Thoracic aorta (tissue), 2 donors: ENCODE measurements at places on chromosomes 5 and 9. TPM values are rescaled to one million over a fixed set of nuclear protein-coding genes. Genes with fewer than 3 reads are reported as not detected.
A peak's percentile ranks its signal among the peaks of the same experiment; 100 is the strongest.

DNA sequence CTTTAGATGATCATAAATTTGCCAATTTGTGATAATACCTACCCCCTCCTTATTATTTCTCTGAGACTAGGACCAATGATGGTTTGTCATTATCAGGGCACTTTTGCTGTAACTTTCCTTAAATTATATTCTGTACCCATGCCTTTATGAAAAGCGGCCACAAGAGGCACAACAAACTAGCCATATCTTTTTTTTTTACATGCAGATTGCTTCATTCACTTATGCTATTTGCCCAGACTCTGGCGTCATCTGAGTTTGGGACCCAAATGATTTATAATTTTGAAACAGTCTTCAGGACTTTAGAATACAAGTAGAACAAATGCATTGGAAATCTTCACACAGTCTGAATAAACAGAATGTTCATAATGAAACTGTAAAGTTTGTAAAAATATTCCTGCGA is 408.1 kb downstream of the MAT2B start:
- no peaks in the 10 kb centered on the region for H3K4me1 ChIP-seq
- H3K4me3 ChIP-seq = no peak overlapping the region
- no peaks in the 10 kb centered on the region for H3K36me3 ChIP-seq
- no peak for DNase-seq
- no peak overlapping the region for H3K27ac ChIP-seq

DNA sequence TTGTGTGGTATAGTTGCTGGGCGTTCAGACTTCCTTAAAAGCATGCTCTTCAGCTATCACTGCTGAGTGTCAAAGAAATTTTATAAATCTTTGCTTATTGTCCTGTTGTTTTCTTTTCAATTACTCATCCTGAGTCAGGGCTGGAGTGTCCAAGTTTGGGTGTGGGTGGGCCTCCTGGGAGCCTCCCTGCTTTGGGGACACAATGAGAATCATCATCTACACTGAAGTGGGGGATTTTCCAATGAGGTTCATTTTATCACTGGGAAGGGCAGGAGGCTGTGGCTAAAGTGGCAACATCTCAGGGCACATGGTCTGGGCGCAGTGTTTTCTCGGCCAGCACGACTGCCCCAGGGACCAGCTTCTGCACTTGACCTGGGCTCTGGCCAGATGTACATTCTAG is 19.5 kb downstream of the GFPT2 start:
- peaks cover 6% of the 10 kb centered on the region for H3K4me1 ChIP-seq
- no peak overlapping the region for H3K27ac ChIP-seq
- no peaks in the 10 kb centered on the region for H3K27me3 ChIP-seq
- no peak for DNase-seq
- H3K4me3 ChIP-seq = no peak overlapping the region
- H3K36me3 ChIP-seq = no peaks in the 10 kb centered on the region

DNA sequence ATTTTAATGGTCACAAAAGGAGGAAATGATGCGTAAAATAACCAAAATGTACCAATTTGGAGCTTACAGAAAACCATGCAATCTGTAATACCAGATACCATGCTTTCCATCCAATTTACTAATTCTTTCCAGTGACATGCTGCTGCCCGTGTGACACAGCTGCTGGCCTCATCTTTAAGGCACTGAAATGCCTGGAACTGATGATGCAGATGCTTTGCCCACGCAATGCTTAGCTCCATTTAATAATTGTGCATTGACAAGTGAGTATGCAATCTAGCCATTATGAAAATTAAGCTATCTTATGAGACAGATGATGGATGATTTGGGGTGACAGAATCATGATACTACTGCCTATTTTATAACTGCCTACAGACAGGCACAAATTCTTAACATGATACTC is 169.2 kb upstream of the CTNND2 start:
- H3K4me3 ChIP-seq = no peak overlapping the region
- H3K27me3 ChIP-seq = no peaks in the 10 kb centered on the region
- H3K36me3 ChIP-seq = no peaks in the 10 kb centered on the region
- DNase-seq = no peak
- H3K27ac ChIP-seq = no peak overlapping the region

DNA sequence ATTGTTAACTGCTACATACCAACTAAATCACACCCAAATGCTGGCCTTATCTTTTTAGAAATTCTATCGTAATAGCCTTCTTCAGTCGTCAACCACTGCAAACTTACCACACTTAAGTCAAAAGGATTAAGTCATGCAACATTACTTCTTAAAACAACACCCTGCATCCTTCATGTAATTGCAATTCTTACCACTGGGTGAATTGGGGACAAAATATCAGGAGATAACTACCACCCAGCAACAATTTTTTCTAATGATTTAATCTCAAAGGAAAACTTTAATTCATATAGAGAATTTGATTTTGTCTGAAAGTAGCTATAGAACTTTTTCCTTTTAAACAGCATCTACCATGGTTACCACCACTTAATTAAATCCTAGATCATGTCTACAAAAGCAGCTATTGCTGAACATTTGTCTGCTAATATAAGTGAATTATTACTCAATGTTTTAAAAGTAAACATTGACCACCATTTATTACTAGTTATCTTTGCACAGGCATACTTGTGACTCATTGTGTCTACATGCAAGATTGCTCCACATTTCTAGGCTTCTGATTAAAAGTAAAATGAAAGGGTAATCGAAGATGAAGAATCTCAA is 10.5 kb downstream of the MLLT3 start:
- H3K27ac ChIP-seq = no peak overlapping the region
- no peak overlapping the region for H3K4me3 ChIP-seq
- H3K36me3 ChIP-seq = no peaks in the 10 kb centered on the region
- peaks cover 5% of the 10 kb centered on the region for H3K4me1 ChIP-seq

- DNase-seq = no peak
- H3K4me1 ChIP-seq = peaks cover 18% of the 10 kb centered on the region
- no peak overlapping the region for H3K4me3 ChIP-seq
- H3K27me3 ChIP-seq = no peaks in the 10 kb centered on the region
Measured at GRCh38 chr9:129987047-129987446, 55.9 kb downstream of the FNBP1 start.

DNA sequence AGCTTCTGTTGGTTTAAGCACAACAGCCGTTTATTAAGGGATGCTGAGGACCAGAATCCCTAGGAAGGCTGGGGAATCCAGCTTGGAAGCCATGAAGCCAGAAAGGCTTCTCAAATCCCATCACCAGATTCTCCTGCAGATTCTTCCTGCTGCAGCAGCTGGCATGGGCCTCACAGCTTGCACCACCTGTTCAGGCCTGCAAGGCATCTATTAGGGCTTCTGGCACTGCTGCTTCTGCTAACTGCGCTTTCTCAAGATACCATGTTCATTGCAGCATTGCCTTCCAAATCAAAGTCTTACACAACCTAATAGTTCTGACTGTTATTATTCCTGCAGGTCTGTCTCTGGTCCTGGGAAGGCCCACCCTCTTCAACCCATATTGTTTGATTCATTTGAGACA is 51.2 kb upstream of the ZNF366 start:
- no peak overlapping the region for H3K4me3 ChIP-seq
- H3K4me1 ChIP-seq = peaks cover 16% of the 10 kb centered on the region
- no peak for DNase-seq
- H3K27ac ChIP-seq = peak overlapping the region; percentile 71
- H3K36me3 ChIP-seq = no peaks in the 10 kb centered on the region

- H3K4me1 ChIP-seq = peaks cover 12% of the 10 kb centered on the region
- no peak for DNase-seq
- peak overlapping the region; percentile 75 for H3K27ac ChIP-seq
- H3K36me3 ChIP-seq = no peaks in the 10 kb centered on the region
- peak overlapping the region; percentile 93 for H3K4me3 ChIP-seq
Measured at GRCh38 chr5:172453206-172453985, 929 bp downstream of the SH3PXD2B start.

- H3K4me3 ChIP-seq = no peak overlapping the region
- no peak for DNase-seq
- H3K36me3 ChIP-seq = no peaks in the 10 kb centered on the region
- no peaks in the 10 kb centered on the region for H3K27me3 ChIP-seq
- H3K4me1 ChIP-seq = no peaks in the 10 kb centered on the region
- no peak overlapping the region for H3K27ac ChIP-seq
Measured at GRCh38 chr5:176797456-176798050, 12.8 kb upstream of the UNC5A start.

- no peaks in the 10 kb centered on the region for H3K4me1 ChIP-seq
- no peak overlapping the region for H3K27ac ChIP-seq
- no peak for DNase-seq
- no peaks in the 10 kb centered on the region for H3K27me3 ChIP-seq
Measured at GRCh38 chr9:109245310-109245897, 75.5 kb downstream of the EPB41L4B start.

GRCh38 chr9:81826517-81826906 is 101.7 kb upstream of the SPATA31D4 start:
- H3K4me1 ChIP-seq = no peaks in the 10 kb centered on the region
- no peaks in the 10 kb centered on the region for H3K27me3 ChIP-seq

DNA sequence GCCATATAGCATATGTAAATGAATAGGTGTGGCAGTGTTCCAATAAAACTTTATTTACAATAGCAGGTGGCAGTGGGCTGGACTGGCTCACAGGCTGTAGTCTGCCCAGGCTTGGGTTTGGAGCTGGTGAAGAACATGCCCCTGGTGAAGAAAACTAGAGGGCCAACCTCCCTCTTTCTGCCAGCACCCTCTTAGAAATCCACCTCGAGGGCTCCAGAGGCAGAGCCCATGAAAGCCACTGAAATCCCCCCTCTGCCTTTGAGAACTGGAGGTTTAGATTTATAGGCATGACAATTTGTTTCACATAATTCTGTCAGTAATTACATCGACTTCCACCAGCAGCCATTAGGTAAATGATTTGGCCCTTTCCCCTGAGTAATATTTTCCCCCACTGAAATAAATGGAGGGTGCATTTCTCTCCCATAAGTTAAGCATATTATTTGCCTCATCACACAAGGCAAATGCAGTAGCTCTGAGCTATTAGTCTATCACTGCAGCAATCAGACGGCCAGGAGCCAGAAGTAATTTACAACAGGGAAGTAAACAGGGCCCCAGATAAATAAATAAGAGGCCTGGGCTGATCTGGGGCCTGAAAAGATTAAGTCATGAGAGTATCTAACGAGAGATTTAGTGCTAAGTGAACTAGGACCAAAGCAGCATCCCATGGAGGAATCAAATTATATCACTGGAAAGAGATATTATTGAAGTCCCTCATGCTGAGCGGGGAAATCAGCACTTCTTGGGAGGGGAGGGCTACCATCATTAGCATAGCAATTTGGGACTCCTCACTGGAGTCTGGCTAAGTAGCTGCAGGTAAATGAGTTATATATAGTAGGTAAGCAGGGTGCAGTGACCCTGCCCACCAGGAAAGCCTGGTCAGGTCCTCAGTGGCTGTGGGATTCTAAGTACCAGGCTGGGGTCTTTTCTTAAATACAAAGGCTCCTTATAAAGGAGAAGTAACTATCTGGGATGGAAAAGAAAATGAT is 123.9 kb downstream of the SLIT3 start:
- no peak for DNase-seq
- no peaks in the 10 kb centered on the region for H3K36me3 ChIP-seq
- no peaks in the 10 kb centered on the region for H3K27me3 ChIP-seq
- H3K27ac ChIP-seq = no peak overlapping the region
- peaks cover 17% of the 10 kb centered on the region for H3K4me1 ChIP-seq

DNA sequence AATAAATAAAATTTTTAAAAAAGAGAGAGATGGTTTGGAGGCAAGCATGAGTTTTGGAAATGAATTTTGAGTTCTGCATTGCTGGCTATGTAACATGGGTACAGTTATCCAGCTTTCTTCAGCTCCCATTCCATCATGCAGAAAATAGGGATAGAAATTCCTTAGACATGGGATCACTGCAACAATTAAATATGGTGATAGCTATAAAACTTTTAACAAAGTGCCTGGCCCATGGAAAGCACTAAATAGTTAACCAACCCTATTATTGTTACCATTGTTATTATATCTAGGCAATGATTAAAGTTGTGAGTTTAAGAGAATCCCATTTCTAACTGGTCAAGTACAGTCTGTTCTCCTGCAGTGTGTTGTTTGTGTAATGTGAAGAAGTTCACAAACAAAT is 115.4 kb upstream of the GAS1 start:
- H3K27me3 ChIP-seq = no peaks in the 10 kb centered on the region
- H3K36me3 ChIP-seq = no peaks in the 10 kb centered on the region
- no peak for DNase-seq
- H3K27ac ChIP-seq = peak overlapping the region; percentile 77

GRCh38 chr9:109556061-109556460 is 58.0 kb upstream of the PTPN3 start:
- no peak overlapping the region for H3K4me3 ChIP-seq
- no peaks in the 10 kb centered on the region for H3K36me3 ChIP-seq
- no peak overlapping the region for H3K27ac ChIP-seq
- no peaks in the 10 kb centered on the region for H3K27me3 ChIP-seq

GRCh38 chr5:76808141-76808691 is 10.6 kb upstream of the F2RL1 start:
- H3K4me1 ChIP-seq = peaks cover 10% of the 10 kb centered on the region
- H3K27ac ChIP-seq = no peak overlapping the region
- no peaks in the 10 kb centered on the region for H3K36me3 ChIP-seq
- H3K27me3 ChIP-seq = no peaks in the 10 kb centered on the region
- DNase-seq = no peak
- no peak overlapping the region for H3K4me3 ChIP-seq

- peak; percentile 49 for DNase-seq
- H3K27me3 ChIP-seq = no peaks in the 10 kb centered on the region
- peak overlapping the region; percentile 16 for H3K27ac ChIP-seq
- H3K36me3 ChIP-seq = no peaks in the 10 kb centered on the region
Measured at GRCh38 chr5:95781101-95781583, 41.4 kb downstream of the GLRX start.

- no peak for DNase-seq
- no peak overlapping the region for H3K4me3 ChIP-seq
- no peaks in the 10 kb centered on the region for H3K36me3 ChIP-seq
Measured at GRCh38 chr9:133930682-133931485, 61.2 kb downstream of the VAV2 start.

- H3K27ac ChIP-seq = no peak overlapping the region
- H3K4me3 ChIP-seq = no peak overlapping the region
- no peak for DNase-seq
Measured at GRCh38 chr9:11194246-11194645, 581.4 kb upstream of the PTPRD start.

DNA sequence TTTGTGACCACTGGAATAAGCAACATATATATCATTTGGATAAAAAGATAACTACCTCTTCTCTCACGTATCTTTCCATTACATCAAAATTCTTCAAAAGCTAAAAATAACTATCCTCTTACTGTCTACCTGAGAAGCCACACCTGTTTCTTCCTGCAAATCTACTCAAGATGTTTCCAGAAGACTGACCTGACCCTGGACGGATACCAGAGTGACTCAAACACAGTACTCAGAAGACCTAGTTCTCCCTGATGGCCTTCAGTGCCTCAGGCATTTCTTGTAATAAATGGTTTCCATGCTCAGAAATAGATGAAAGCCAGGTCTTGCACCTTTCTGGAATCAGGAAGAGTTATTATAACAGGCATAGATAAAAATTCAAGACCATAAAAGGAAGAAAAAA is 245.9 kb upstream of the PIK3R1 start:
- H3K27me3 ChIP-seq = no peaks in the 10 kb centered on the region
- no peak overlapping the region for H3K27ac ChIP-seq
- H3K4me3 ChIP-seq = no peak overlapping the region
- no peak for DNase-seq

GRCh38 chr5:45336464-45336863 is 359.7 kb downstream of the HCN1 start:
- no peak for DNase-seq
- H3K4me1 ChIP-seq = no peaks in the 10 kb centered on the region
- no peaks in the 10 kb centered on the region for H3K36me3 ChIP-seq
- H3K4me3 ChIP-seq = no peak overlapping the region
- no peaks in the 10 kb centered on the region for H3K27me3 ChIP-seq

PCDHB4 gene
- total RNA-seq = 14.5 TPM

MSX2 gene
- 2.0 TPM for total RNA-seq

GTF2H2 gene
- total RNA-seq = 24.5 TPM

SPATA9 gene
- total RNA-seq = not detected

CD72 gene
- 2.2 TPM for total RNA-seq

SHOC1 gene
- total RNA-seq = not detected

SPINK7 gene
- total RNA-seq = not detected

FAM221B gene
- not detected for total RNA-seq
